ENCODE measurements at places on chromosomes 13 and 19.

DNA sequence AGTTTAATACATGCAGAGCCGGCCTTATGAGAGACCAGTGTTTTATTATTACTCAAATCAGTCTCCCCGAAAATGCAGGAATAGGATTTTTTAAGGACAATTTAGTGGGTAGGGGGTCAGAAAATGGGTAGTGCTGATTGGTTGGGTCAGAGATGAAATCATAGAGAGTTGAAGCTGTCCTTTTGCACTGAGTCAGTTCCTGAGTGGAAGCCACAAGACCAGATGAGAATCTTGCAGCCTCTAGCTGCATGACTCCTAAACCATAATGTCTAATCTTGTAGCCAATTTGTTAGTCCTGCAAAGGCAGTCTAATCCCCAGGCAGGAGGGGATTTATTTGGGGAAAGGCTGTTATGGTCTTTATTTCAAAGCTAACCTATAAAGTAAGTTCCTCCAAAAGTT, 1163.9 kb downstream of the DIAPH3 start:
- no peak for DNase-seq

- DNase-seq = peak; percentile 45
These were observed 4.3 kb upstream of the ZNF17 start for GRCh38 chr19:57406516-57407123.

- DNase-seq = no peak
These were observed 93.9 kb upstream of the TDRD3 start for GRCh38 chr13:60303166-60303565.

- DNase-seq = no peak
These were observed 15.4 kb downstream of the TLE5 start for GRCh38 chr19:3046698-3047495.

DNA sequence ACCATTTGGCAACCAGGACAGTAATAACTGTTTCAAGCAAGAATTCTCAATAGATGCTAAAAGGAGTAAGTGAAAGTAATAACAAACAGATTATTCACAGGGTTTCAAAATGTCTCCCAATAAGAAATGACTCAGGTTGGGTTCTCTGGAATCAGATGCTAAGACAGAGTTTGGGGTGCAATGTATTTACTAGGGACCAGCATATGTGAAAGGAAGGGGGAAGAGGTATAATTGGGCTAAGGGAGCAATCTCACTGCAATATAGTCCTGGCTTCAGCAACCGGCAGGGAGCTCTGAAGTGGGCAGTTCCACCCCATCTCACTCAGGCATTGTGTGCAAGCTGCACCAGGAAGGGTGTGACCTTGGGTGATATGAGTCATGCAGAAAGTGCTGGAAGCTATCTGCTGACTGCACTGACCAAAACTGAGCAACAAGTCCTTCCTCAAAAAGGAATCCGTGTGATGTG, 23.4 kb downstream of the ZDHHC20 start:
- DNase-seq = peak; percentile 34

- DNase-seq = no peak
These were observed 43.3 kb downstream of the ZNF146 start for GRCh38 chr19:36258028-36258875.

DNA sequence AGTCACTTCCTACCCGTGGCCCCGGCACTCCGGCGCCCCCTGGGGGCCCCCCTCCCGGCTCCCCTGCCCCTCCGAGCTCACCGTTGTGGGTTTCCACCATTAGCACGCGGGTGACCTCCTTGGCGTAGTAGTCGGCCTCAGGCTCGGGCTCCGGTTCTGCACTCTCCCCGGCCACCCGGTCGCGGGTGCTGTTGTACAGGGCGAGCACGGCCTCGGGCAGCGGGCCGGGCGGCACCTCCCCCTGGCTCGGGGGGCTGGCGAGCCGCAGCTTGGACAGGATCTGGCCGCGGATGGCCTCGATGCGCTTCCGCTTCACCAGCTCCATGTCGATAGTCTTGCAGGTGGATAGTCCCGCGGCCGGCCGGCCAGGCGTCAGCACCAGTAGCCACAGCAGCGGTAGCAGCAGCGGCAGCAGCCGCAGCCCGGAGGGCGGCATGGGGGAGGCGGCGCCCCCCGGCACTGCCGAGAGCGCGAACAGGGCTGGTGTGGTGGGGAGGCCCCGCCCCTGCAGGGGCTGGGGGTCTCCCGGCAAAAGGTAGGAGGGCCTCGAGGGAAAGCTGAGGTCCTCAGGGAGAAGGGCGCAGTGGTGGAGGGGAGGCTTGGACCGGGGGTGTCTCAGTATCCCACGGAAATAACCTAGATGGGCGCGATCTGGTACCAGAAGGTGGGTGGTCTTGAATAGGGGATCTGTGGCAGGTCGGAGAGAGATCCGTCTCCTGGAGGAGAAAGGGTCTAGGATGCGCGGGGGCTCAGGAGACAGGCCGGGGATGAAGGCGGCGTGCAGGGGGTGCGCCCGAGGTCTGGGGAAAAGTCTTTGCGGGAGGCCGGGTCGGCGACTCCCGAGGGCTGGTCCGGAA, 885 bp downstream of the TGFB1 start:
- peak; percentile 64 for DNase-seq

- no peak for DNase-seq
These were observed 80.1 kb downstream of the SLC7A1 start for GRCh38 chr13:29515372-29515771.

- DNase-seq = no peak
These were observed 3.7 kb downstream of the HRC start for GRCh38 chr19:49151267-49152118.

All from stimulated activated CD8-positive, alpha-beta memory T cell treated with anti-CD3 and anti-CD28 coated beads, Interleukin-2, amount 100 ng/mL, for 1 hour (primary cell).